Skeletal muscle tissue (tissue), 5 donors: ENCODE measurements at places on chromosomes 2 and 18. TPM values are rescaled to one million over a fixed set of nuclear protein-coding genes. Genes with fewer than 3 reads are reported as not detected.

FAM237A gene
- not detected for total RNA-seq

GATA6 gene
- 2.6 TPM for total RNA-seq

TUBB8B gene
- not detected for total RNA-seq

RAX gene
- not detected for total RNA-seq

TTC39C gene
- 9.9 TPM for total RNA-seq

CHRND gene
- total RNA-seq: 32.9 TPM

NCKAP5 gene
- total RNA-seq: 5.7 TPM

AKAIN1 gene
- total RNA-seq: not detected

NAPG gene
- 25.1 TPM for total RNA-seq

FMNL2 gene
- 15.7 TPM for total RNA-seq

KIF1A gene
- 4.7 TPM for total RNA-seq

FLACC1 gene
- 1.0 TPM for total RNA-seq

CMPK2 gene
- 4.2 TPM for total RNA-seq

ACOXL gene
- not detected for total RNA-seq

SKA1 gene
- 2.6 TPM for total RNA-seq

SH3BP4 gene
- total RNA-seq: 8.9 TPM

C2orf78 gene
- total RNA-seq: not detected

NYAP2 gene
- total RNA-seq: 0.52 TPM

MLPH gene
- total RNA-seq: not detected

PSTPIP2 gene
- total RNA-seq: 3.1 TPM

LYG2 gene
- total RNA-seq: not detected

CRYGD gene
- not detected for total RNA-seq

PSD4 gene
- 1.6 TPM for total RNA-seq

CCDC102B gene
- total RNA-seq: 21.9 TPM

HOXD3 gene
- 4.2 TPM for total RNA-seq

NLRC4 gene
- total RNA-seq: 1.6 TPM

REG1B gene
- total RNA-seq: not detected
